ENCODE measurements at places on chromosomes 4 and X.
A peak's percentile ranks its signal among the peaks of the same experiment; 100 is the strongest.

GRCh38 chr4:30720021-30720660 is at the start of gene PCDH7:
PCDH7 (plus strand) TSS chr4:30720369; CDS start chr4:30721423, 1,054 bp downstream.
- H3K4me3 ChIP-seq = peak within 1 kb of the TSS; percentile 7
- H3K4me1 ChIP-seq = peaks cover 10% of the 10 kb centered on the region
- H3K27me3 ChIP-seq = no peaks in the 10 kb centered on the region
- no peaks in the 10 kb centered on the region for H3K36me3 ChIP-seq
- DNase-seq = peak; percentile 75
- peak within 1 kb of the TSS; percentile 75 for H3K27ac ChIP-seq

GRCh38 chr4:52372269-52372668 is 286.8 kb downstream of the USP46 start:
- no peaks in the 10 kb centered on the region for H3K4me1 ChIP-seq
- no peak for DNase-seq
- no peaks in the 10 kb centered on the region for H3K36me3 ChIP-seq
- H3K27me3 ChIP-seq = no peaks in the 10 kb centered on the region

DNA sequence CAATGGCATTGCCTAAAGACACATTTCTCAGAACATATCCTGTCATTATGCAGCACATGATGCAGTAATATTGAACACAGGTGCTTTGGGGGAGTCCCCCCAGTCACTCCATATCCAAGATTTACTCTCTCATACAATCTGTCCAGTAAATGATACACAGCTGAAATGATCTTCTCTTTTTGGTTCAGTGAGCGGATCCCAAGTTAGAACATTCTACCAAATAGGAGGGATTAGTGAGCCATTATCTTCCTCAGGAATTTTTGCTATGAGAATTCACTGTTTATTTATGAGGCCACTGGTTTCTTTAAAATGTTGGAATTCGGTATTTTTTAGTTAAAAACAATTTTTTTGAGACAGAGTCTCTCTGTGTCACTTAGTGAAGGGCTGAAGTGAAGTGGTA is 96.5 kb downstream of the TRAPPC11 start:
- peaks cover 6% of the 10 kb centered on the region for H3K4me1 ChIP-seq
- H3K27me3 ChIP-seq = no peaks in the 10 kb centered on the region
- H3K36me3 ChIP-seq = no peaks in the 10 kb centered on the region

DNA sequence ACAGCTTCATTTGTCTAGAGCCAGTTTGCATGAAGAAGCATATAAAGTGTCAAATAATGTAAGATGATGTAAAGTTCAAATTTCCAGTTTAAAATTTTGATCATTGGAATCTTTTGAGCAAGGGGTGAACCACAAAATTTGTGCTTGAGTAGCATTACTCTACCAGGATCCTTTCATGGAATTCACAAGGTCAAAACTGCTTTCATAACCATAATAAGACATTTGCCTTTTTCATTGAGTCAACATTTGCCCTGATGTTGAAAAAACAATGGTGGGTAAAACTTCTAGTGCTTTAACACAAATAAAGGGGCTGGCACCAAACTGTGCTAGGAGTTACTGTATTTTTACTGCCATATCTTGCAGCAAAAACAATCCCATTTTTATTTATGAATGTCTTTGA is 142.2 kb downstream of the GLRA3 start:
- H3K36me3 ChIP-seq = no peaks in the 10 kb centered on the region
- H3K27ac ChIP-seq = no peak overlapping the region
- no peaks in the 10 kb centered on the region for H3K27me3 ChIP-seq
- no peaks in the 10 kb centered on the region for H3K4me1 ChIP-seq
- H3K4me3 ChIP-seq = no peak overlapping the region

DNA sequence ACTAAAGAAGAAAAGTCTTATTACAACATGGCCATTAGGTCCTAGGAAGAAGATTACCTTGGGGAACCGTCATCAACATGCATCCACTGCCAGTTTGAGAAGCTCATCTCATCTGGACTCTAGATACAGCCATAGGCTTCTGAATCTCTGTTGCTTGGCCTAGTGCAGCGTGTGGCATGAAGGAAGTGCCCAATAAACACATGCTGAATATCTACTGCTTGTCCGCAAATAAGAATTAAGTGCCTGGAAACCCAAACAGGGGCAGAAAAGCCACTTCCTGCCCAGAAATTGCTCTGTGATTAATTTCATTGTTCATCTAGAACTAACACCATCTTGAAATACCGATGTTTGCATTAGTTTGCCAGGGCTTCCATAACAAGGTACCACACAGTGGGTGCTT is 241.1 kb upstream of the KLF3 start:
- no peak overlapping the region for H3K27ac ChIP-seq
- H3K27me3 ChIP-seq = no peaks in the 10 kb centered on the region
- DNase-seq = no peak

GRCh38 chr4:73540826-73541225 is 59.3 kb downstream of the AFM start:
- H3K27me3 ChIP-seq = no peaks in the 10 kb centered on the region
- no peak overlapping the region for H3K4me3 ChIP-seq
- no peak for DNase-seq
- no peaks in the 10 kb centered on the region for H3K4me1 ChIP-seq

All from thyroid gland (tissue), 4 donors.